NCI-H1436 treated with DMSO at 0.1 percent for 48 hours (cell line): ENCODE measurements at places on chromosomes 1 and 21.

- DNase-seq = no peak
These were observed 48.4 kb downstream of the COLGALT2 start for GRCh38 chr1:183989078-183989577.

GRCh38 chr1:55927702-55928290, 651.6 kb downstream of the PLPP3 start:
- no peak for DNase-seq

GRCh38 chr1:21490774-21491487, 18.3 kb upstream of the ALPL start:
- no peak for DNase-seq

- no peak for DNase-seq
These were observed 22.4 kb upstream of the RBBP5 start for GRCh38 chr1:205144046-205144720.

DNA sequence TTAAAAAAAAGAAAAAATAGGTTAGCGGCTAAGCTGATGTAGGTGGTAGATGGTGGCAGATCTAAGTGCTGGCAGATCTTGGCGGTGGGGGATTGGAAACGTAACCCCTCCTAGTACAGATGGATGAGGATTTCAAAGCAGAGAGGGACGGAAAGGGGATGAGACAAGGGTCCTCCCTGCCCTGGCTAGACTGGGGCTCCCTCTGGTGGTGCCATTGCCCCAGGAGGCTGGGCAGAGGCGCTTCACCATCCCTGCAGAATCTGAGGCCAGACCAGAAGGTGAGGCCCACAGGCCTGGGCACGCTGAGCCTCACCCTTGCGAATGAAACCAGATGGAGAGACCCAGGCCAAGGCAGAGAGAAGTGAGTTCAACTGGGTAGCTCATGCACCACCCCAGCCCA, 7.0 kb upstream of the PLEKHA6 start:
- no peak for DNase-seq

DNA sequence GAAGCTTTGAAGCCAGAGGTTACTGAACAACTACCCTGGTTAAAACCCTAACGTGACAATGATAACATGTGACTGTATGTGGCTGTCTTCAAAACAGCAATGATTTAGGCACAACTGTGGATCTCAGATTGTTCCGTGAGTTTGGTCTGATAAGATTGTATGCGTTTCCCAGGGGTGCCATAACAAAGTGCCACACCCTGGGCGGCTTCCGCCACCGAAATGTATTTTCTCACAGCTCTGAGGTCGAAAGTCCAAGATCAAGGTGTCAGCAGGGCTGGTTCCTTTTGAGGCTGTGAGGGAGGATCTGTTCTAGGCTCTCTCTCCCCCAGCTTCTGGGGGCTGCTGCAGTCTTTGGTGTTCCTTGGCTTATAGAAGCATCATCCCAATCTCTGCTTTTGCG, 29.5 kb upstream of the ERG start:
- DNase-seq = no peak

GRCh38 chr1:29202584-29203340, 21.1 kb upstream of the SRSF4 start:
- DNase-seq = peak; percentile 12

DNA sequence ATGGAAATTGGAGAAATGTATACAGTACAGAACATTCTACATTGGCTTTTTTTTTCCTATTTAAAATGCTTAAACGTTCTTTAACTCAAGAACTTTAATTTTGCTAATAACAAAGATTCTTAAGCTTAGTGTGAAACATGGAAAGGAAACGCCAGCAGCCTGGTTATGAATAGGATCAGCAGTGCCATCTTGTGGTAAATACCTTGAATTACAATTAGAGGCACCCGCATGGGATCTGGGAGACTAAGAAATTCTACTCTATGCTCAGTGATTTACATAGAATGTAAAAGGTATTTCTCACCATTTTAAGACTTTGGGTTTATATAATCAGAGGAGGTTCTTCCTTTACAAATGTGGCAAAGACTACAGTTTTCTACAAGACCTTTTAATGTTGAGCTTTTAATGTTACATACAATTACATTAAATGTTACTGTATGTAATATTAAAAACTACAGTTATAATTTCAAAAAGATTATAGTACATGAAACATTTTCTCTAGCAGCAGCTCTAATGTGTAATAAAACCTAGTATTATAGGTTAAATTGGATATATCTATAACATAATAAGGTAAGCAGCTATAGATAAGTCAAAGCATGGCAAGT, 32.1 kb upstream of the APOBEC4 start:
- DNase-seq = no peak

DNA sequence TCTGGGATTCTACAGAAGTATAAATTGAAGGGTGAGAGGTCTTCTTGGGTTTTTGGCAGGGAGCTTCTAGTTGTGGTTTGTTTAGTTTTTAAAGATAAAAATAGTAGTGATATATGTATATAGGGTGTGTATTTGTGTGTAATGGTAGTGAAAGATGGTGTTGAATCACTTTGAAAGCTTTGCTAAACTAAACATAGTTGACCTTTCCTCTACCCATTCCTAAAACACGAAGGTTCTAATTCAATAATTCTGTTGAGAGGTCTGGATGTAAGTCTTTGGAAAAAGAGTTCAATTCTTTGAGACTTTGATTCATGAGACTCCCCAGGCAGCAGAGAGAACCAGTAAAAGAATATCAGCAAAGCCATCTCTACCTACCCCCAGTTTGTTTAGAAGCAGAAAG, 247.9 kb upstream of the DUSP10 start:
- no peak for DNase-seq

DNA sequence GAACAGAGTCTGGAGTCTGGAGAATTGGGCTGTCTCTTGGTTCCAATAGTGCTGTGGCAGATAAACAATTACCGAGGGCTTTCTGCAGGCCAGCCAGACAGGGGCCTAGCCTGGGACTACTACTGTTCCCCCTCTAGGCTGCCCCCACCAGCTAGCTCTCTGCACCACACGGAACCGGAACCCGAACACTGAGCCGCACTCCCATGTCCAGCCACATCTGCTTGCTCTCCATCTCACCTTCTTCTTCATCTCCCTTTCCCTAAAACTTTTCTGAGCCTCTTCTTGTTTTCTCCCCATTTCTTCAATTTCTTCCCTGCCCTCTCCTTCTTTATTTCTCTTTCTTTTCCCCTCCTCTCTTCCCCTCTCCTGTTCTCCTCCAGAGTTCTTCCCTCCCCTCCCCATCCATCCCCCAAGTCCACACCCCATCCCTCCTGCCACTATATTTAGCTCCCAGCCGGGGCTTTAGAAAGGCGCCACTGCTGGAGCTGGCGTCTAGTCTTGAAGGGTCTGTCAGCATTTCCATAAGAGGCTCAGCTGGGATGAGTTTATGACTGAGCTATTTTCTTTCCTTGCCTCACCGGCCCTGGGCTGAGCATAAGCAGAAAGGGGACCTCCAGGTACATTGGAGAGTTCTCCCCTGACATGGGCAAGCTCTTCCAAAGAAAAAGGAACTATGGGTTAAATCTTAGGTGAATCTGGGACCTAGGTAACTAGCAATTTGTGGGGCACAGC, 25.7 kb upstream of the ATP2B4 start:
- no peak for DNase-seq

DNA sequence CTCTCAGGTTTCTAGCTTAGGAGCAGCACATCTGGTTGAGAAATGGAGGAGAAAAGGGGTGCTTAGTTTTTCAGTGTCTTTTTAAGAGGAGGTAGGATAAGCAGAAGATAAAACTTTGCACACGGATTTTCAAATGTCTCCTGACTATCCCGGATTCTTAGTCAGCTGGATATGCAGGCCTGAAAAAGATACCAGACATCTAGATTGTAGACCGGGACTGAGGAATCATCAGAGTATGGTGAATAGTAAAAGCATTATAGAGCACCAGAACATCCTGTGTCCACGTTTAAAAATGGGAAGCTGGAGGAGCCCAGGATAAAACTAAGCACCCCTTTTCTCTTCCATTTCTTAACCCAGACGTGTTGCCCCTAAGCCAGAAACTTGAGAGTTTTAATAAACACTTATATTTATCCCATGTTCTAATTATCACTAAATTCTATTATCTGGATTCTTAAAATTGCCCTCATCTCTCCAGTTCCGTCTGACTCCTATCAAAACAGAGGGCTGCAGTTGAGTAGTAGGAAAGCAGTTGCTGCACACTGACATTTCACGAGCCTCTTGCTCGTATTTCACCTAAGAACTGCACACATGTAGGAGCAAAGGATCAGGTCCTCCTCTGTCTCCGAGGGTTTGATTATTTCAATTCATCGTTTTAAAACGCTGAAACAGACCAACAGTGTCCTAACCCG, 609 bp downstream of the PIGK start:
- no peak for DNase-seq

- no peak for DNase-seq
These were observed 16.2 kb downstream of the ATP1A4 start for GRCh38 chr1:160167580-160167979.

DNA sequence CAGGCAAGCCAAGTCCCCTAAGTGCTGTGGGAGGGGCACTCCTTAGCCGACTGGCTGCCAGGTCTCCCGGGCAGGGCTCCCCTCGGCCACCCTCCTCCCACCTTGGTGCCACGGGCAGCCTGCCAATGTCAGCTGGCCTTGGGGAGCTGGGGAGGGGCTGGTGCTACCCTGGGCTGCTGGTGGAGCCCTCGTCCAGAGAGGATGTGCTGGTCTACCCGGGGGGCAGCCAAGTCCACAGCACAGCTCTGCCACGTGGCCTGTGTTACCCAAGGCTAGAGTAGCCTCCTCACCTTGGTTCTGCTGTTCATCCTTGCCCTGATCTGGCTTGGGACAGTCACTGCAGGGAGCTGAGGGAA, 42.9 kb downstream of the CRYAA start:
- no peak for DNase-seq

GRCh38 chr1:65393347-65393746, 27.1 kb upstream of the LEPR start:
- DNase-seq = no peak

GRCh38 chr1:215256936-215257679, 174.6 kb downstream of the KCNK2 start:
- DNase-seq = no peak

DNA sequence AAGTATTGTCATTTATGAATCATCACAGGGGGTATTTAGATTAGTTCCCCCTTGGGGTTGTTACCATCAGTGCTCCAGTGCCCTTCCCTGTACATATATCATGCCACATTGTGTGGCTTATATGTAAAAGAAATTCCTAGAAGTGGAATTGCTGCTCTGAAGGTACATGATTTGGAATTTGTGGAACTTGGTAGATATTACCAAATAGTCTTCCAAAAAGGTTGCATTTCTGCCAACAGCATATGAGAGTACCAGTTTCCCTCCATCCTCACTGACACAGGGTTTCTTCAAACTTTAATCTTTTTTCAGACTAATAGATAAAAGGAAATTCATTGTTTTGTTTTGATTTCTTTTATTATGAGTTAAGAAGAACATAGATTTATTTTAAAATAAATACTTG, 41.3 kb downstream of the AKNAD1 start:
- DNase-seq = no peak
